ENCODE measurements at places on chromosomes 4 and X.

GRCh38 chr4:41525129-41525528, 12.8 kb upstream of the LIMCH1 start:
- no peak overlapping the region for H3K27ac ChIP-seq
- no peaks in the 10 kb centered on the region for H3K36me3 ChIP-seq
- H3K4me3 ChIP-seq, result no peak overlapping the region
- no peaks in the 10 kb centered on the region for H3K27me3 ChIP-seq

DNA sequence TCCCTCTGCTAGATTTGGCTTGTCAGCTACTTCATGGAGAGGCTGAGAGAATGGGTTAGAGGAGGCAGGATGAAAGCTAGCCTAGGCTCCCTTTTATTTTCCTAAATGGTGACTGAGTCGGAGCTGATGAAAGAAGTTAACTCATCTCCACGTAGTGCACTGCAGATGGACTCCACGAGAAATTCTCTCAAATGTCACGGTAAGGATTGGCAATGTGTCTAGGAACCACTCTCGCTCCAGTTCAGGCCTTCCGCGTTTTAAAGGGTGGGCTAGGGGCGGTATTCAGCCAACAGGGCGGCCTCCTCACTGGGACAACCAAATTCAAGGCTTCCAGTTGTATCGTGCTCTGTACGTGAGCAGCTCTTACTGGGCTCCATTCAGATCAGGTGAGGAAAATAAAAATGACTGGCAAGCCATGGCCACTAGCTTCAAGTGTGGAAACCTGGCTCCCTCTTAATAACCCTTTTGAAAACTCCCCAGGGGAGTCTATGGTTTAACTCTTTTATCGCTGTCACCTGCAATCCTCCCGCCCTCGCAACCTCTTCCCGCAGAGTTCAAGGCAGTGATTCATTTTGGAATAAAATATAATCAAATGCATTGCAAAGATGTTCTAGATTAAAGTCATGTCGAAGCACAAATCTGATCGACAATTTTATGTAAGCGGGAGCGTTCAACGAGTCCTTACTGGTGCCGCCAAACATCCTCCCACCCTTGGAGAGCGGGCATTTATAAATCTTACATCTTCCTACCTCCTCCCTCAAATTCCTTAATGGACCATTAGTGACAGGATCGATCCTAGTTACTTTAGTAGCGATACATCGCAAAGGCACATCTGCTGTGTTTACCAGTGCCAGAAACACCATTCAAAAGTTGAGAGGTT, 1.2 kb downstream of the SPOCK3 start:
- H3K36me3 ChIP-seq, result no peaks in the 10 kb centered on the region
- H3K4me3 ChIP-seq, result no peak overlapping the region
- peak; percentile 61 for DNase-seq
- no peak overlapping the region for H3K27ac ChIP-seq
- no peaks in the 10 kb centered on the region for H3K4me1 ChIP-seq

- DNase-seq, result no peak
- H3K27ac ChIP-seq, result no peak overlapping the region
- H3K27me3 ChIP-seq, result no peaks in the 10 kb centered on the region
Measured at GRCh38 chr4:78418406-78418805, 133.2 kb upstream of the ANXA3 start.

DNA sequence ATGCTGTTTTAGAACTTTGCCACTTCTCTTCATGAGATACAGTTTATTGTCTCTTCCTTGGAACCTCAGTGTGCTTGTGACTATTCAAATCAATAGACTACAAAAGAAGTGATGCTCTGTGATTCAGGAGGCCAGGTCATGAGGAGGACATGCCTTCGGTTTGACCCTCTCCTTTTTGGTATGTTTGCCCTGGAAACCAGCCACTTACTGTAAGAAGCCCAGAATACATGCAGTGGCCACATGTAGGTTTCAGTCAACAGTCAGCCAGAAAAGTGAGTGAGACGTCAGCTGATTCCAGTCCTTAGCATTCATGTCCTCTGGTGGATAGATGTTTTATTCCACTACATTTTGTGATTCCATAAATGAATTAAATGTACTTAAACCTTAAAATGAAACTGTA, 328.7 kb downstream of the PCDH18 start:
- no peaks in the 10 kb centered on the region for H3K36me3 ChIP-seq
- H3K4me1 ChIP-seq, result no peaks in the 10 kb centered on the region

GRCh38 chr4:3816256-3816825, 50.2 kb downstream of the ADRA2C start:
- H3K4me1 ChIP-seq, result no peaks in the 10 kb centered on the region
- H3K36me3 ChIP-seq, result no peaks in the 10 kb centered on the region
- H3K27ac ChIP-seq, result no peak overlapping the region
- peaks cover 5% of the 10 kb centered on the region for H3K27me3 ChIP-seq
- DNase-seq, result no peak

- no peak overlapping the region for H3K27ac ChIP-seq
- no peaks in the 10 kb centered on the region for H3K36me3 ChIP-seq
- H3K4me1 ChIP-seq, result no peaks in the 10 kb centered on the region
- no peaks in the 10 kb centered on the region for H3K27me3 ChIP-seq
- peak; percentile 38 for DNase-seq
- no peak overlapping the region for H3K4me3 ChIP-seq
Measured at GRCh38 chr4:146265950-146266490, 51.7 kb downstream of the REELD1 start.

DNA sequence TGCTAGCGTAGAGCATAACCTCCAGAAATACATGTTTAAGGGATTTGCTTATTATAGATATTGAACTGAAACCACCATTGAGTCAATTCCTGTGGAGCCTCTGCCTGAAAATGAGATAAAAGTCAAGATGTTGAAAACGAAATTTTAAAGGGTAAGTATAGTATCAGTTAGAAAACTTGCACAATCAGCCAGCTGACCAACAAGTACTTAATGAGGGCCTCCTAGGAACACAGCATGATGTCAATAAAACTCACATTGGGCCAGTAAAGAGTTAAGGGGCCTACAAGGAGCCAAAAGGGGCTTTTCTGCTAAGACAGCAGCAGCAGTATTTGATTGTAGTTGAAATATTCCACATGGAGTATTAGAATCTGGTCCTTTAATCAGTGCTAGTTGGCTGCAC, 314.1 kb upstream of the PPARGC1A start:
- H3K27ac ChIP-seq, result no peak overlapping the region
- H3K27me3 ChIP-seq, result no peaks in the 10 kb centered on the region
- DNase-seq, result no peak
- no peaks in the 10 kb centered on the region for H3K36me3 ChIP-seq

DNA sequence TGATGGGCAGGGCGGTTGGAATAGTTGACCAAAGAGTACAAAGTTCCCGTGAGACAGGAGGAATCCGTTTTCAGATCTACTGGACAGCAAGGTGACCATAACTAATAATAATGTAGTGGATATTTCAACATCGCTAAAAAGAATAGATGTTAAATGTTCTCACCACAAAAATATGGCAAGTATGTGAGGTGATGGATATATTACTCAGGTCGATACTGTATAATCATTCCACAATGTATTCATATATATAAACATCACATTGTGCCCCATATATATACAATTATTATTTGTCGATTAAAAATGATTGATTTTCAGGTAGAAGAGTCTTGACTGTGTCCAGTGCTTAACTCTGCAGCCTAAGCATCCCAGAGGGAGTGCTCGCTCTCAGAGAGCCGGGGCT, 141.6 kb upstream of the TENM3 start:
- no peaks in the 10 kb centered on the region for H3K36me3 ChIP-seq
- no peak overlapping the region for H3K27ac ChIP-seq
- no peaks in the 10 kb centered on the region for H3K4me1 ChIP-seq
- H3K27me3 ChIP-seq, result no peaks in the 10 kb centered on the region

DNA sequence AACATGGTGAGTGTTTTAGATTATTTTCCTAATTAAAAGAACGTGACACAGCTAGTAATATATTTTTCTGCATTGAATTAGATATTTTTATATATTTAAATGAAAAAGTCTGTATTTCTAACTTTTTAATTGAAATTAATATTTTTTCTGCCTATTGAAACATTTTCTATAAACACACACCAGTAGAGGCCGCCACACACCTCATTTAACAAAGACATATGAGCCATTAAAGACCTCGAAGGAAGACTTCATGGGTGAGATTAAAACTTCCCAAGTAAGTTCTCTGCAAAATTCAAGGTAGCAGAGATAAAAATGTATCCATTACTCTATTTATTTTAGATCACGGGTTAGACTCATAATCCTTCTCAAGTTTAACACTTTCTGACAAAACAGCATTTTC, 8.3 kb downstream of the SLITRK2 start:
- H3K27ac ChIP-seq, result no peak overlapping the region
- H3K27me3 ChIP-seq, result no peaks in the 10 kb centered on the region
- no peaks in the 10 kb centered on the region for H3K36me3 ChIP-seq
- no peak overlapping the region for H3K4me3 ChIP-seq
- H3K4me1 ChIP-seq, result no peaks in the 10 kb centered on the region
- DNase-seq, result no peak

DNA sequence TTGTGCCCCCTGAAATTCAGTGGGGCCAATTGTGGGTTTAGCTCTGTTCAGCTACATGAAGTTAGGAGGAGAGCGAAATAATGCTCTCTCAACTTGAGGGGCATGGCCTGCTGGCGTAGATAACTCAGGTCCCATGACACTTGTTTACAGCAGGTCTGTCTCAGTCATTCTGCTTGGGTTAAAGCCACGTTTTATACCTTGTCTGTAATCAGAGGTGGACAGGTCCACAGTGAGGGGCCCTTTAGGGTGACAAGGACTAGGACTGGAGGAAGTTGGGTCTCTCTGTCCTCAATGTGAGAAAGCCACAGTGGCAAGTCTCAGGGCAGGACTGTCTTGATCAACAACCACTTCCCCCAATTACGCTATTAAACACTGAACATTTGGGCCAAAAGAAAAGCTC, 49.0 kb downstream of the PDHA1 start:
- no peaks in the 10 kb centered on the region for H3K4me1 ChIP-seq
- no peak overlapping the region for H3K4me3 ChIP-seq
- H3K36me3 ChIP-seq, result no peaks in the 10 kb centered on the region

DNA sequence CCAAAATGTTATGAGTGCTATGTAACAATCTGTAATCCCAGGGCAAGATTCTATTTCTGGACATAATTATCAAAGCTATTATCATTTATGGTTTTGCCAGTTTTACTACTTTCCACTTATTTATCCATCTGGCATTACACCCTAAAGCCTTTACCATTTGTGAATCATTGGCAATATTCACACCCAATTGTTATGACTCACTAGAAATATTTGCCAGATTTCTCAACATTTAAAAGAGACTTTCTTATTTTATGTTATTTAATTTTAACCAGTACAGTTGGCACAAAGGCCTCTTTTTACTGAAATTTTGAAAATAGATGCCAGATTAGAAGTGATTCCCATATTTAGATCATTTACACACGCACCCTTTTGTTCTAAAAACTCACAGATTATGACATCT, 242.7 kb upstream of the WDFY3 start:
- no peak overlapping the region for H3K4me3 ChIP-seq
- no peaks in the 10 kb centered on the region for H3K4me1 ChIP-seq

- H3K27me3 ChIP-seq, result no peaks in the 10 kb centered on the region
- no peaks in the 10 kb centered on the region for H3K36me3 ChIP-seq
- no peak overlapping the region for H3K4me3 ChIP-seq
Measured at GRCh38 chr4:142203505-142203904, 567.1 kb downstream of the IL15 start.

- H3K4me1 ChIP-seq, result no peaks in the 10 kb centered on the region
- H3K36me3 ChIP-seq, result peaks cover 22% of the 10 kb centered on the region
- no peaks in the 10 kb centered on the region for H3K27me3 ChIP-seq
- H3K4me3 ChIP-seq, result no peak overlapping the region
- H3K27ac ChIP-seq, result no peak overlapping the region
Measured at GRCh38 chr4:8404791-8405515, 35.6 kb downstream of the ACOX3 start.
